ENCODE measurements at places on chromosomes 4 and X. TPM values are rescaled to one million over a fixed set of nuclear protein-coding genes. Genes with fewer than 3 reads are reported as not detected.

GRCh38 chrX:149837639-149838038 is 43.3 kb upstream of the MAGEA8 start:
- no peak for DNase-seq
- H3K36me3 ChIP-seq: no peaks in the 10 kb centered on the region
- no peak overlapping the region for H3K4me3 ChIP-seq
- no peaks in the 10 kb centered on the region for H3K4me1 ChIP-seq
- H3K27me3 ChIP-seq: no peaks in the 10 kb centered on the region

DNA sequence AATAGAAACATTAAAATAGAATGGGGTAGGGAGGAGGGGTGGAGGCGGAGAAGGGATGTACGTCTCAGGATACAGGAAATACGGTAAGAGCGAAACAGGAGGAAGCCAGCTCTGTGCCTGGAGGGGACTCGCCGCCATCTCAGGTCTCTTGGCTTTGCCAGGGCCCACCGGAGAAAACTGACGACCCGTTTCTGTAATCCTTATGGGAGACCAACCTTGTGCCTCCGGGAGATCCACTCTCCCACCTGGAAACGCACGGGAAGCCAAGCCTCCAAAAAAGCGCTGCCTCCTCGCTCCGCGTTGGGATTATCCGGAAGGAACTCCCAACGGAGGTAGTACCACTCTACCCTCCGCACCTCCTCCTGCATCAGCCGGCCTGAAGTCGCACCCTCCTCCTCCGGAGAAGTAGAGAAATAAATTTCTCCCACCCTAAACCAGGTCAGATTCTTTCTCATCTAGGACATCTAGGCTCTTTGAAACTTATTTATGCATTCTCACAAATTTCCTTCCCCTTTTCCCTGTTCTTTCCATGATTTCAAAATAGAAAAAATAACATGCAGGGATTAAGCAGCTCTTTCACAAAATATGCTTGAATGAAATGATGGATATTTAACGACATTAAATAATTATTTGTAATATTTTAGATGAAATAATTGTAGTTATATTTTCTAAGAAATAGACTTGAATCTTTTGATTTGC is at the start of gene NBDY:
TSS of gene NBDY (plus strand) at position 92 of the 699 bp plus-strand sequence. CDS start at position 203, 111 bp downstream.
- H3K27ac ChIP-seq: peak within 1 kb of the TSS; percentile 87
- peak; percentile 57 for DNase-seq
- H3K27me3 ChIP-seq: no peaks in the 10 kb centered on the region

GRCh38 chrX:79630033-79631009 is 263.2 kb upstream of the ITM2A start:
- no peaks in the 10 kb centered on the region for H3K4me1 ChIP-seq
- H3K36me3 ChIP-seq: no peaks in the 10 kb centered on the region
- no peak overlapping the region for H3K27ac ChIP-seq
- no peak for DNase-seq

- H3K27me3 ChIP-seq: peaks cover 3% of the 10 kb centered on the region
- H3K4me3 ChIP-seq: no peak overlapping the region
- H3K36me3 ChIP-seq: no peaks in the 10 kb centered on the region
Measured at GRCh38 chr4:41369680-41370079, 113.0 kb downstream of the UCHL1 start.

DNA sequence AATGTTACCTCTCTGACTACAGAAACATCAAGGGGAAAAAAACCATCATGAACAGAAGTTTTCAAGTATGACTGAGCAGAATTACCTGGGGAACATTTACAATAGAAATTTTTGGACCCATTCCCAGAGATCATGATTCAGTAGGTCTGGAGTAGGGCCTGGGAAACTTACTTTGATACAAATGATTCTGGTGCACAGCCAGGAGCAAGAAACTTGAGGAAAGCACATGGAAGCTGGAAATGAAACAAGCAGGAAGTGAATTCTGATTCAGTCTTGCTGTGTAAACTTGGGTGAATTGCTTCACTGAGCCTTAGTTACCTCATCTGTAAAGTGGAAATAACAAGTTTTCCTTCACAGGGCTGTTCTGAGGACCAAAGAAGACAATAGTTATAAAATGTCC is 192.5 kb upstream of the TAPT1 start:
- no peak overlapping the region for H3K4me3 ChIP-seq
- no peak overlapping the region for H3K27ac ChIP-seq
- H3K4me1 ChIP-seq: no peaks in the 10 kb centered on the region
- no peak for DNase-seq
- H3K36me3 ChIP-seq: no peaks in the 10 kb centered on the region

GRCh38 chrX:132741689-132742088 is 216.7 kb downstream of the HS6ST2 start:
- no peaks in the 10 kb centered on the region for H3K36me3 ChIP-seq
- no peaks in the 10 kb centered on the region for H3K4me1 ChIP-seq
- no peak for DNase-seq
- no peak overlapping the region for H3K27ac ChIP-seq
- no peaks in the 10 kb centered on the region for H3K27me3 ChIP-seq

DNA sequence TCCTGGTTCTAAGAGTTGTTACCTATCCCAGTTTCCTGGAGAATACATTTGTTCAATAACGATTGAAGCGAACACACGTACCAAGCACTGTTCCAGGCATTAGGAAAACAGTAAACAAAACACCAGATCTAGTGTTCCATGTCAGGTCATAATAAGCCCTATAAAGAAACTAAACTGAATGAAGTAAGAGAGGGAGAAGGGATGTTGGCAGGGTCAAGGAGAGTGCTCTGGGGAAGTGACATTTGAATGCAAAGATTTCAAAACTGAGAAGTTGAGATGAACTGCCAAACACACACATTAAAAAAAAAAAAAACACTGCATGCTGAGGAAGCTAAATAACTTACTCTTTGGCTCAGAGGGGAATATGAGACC is 14.4 kb upstream of the ENAM start:
- no peaks in the 10 kb centered on the region for H3K36me3 ChIP-seq
- DNase-seq: no peak
- peaks cover 13% of the 10 kb centered on the region for H3K4me1 ChIP-seq
- no peaks in the 10 kb centered on the region for H3K27me3 ChIP-seq

The PALLD gene
- polyA plus RNA-seq: 82.7 TPM

The CXCR3 gene
- polyA plus RNA-seq: not detected

The NIPAL1 gene
- polyA plus RNA-seq: 6.1 TPM

The PABPC4L gene
- 1.3 TPM for polyA plus RNA-seq
